ENCODE measurements at places on chromosomes 12 and 14.

GRCh38 chr12:77734214-77734883 lies 96.3 kb upstream of the NAV3 start:
- no peak for DNase-seq

- DNase-seq = no peak
Observed at GRCh38 chr14:32898876-32899275, 39.8 kb upstream of the NPAS3 start.

DNA sequence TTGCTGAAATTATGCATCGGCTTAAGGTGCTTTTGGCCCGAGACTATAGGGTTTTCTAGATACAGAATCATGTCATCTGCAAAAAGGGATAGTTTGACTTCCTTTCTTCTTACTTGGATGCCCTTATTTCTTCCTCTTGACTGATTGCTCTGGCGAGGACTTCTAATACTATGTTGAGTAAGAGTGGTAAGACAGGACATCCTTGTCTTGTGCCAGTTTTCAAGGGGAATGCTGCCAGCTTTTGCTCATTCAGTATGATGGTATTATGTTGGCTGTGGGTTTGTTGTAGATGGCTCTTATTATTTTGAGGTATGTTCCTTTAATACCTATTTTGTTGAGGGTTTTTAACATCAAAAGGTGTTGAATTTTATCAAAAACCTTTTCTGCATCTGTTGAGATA lies 8.3 kb downstream of the BMAL2 start:
- DNase-seq = no peak

DNA sequence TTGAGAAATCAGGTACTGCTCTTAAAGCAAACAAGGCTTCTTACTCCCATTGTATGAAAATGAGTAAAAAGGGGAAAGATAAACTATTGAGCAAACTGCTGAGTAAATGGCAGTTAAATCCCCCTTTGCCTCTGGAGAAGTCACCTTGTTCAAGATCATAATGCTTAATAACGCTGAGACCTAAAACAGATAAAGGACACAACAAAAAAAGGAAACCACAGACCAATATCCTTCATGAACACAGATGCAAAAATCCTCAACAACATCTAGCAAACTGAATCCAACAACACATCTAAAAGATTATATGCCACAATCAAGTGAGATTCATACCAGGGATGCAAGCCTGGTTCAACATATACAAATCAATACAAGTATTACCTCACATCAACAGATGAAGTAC lies 109.0 kb upstream of the MDM1 start:
- DNase-seq = no peak

- no peak for DNase-seq
Observed at GRCh38 chr12:2739832-2740641, 54.7 kb upstream of the FKBP4 start.

- DNase-seq = no peak
Observed at GRCh38 chr12:105393587-105393986, 63.1 kb downstream of the C12orf75 start.

- no peak for DNase-seq
Observed at GRCh38 chr14:102786768-102787167, 9.5 kb downstream of the TRAF3 start.

- no peak for DNase-seq
Observed at GRCh38 chr14:72663076-72663487, 230.8 kb downstream of the DPF3 start.

Measured in stimulated activated CD4-positive, alpha-beta T cell treated with anti-CD3 and anti-CD28 coated beads, TNF-alpha, amount 100 ng/mL, for 4 hours (primary cell).